ENCODE measurements at places on chromosomes 2 and 18.

DNA sequence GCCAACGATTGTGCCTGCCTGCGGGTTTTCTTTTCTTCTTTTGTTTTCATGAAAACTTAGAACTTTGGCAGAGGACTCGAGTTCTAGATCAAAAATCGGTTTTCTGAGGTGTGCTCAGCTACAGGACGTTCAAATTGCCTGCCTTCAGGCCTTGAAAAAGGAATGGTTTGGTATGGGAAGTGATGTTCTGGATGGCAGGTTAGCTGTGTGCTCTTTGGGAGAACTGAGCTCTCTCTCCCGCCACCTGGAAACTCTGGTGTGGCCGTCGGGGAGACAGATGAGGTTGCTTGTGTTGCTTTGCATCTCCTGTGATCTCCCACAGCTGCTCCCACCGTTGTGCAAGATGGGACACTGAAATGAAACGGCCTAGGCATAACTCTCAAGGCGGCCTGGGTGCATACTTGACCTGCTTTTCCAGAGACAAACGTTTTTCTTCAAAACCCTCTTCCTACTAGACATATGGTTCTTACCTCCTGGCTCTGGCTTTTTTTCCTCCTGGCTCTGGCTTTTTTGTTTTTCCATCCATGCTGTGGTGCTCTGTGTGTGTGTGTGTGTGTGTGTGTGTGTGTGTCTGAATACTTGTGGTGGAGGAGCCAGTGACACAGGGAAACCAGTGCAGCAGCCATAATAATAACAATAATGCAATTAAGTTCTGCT, 2.0 kb downstream of the FMNL2 start:
- DNase-seq: no peak

DNA sequence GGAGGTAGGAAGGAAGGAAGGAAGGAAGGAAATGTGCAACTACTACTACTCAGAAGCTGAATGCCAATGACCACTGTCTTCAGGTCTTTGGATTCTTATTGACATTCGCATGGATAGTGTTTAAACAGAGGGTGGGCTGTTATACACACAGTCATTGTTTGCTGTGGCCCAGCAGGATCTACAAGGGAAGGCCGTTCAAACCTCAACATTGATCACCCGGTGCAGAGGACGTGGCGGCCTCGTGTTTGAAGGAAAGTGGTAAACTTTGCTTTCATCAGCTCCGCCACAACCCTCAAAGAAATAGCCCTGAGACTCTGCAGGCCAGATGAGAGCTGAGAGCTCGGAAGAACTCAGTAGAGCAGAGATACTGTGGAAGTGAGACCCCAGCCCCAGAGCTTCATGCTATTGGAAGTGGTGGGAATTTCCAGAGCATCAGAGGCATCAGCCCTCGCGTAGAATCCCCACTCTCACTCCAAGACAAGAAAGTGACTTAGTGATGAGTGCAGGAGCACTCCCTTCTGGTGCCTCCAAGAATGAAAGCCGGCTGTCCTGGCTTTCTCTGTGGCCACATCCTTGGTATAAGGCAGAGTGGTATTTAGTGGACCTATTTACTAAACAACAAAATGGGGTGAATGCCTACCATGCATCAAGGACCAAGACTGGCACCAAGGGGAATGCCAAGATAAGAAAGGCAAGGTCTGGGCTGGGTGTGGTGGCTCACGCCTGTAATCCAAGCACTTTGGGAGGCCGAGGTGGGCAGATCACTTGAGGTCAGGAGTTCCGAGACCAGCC, 10.1 kb upstream of the ROCK2 start:
- DNase-seq: no peak

DNA sequence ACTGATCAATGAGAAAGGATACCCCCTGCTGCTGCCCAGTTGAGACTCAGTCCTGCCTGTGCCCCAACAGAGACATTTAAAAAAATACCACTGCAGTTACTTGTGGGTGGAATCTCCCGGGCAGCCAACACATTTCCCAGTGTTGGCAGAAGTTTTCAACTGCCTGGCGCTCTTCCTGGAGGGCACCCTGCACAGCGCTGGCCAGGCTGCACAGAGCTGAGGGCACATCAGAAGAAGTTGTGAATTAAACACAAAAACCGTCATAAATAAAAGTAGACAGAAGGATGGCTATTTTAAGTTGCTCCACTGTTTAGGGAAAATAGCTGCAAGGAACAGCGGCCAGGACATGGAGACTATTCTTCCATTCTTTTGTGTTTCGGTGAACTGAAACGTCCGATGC, 110.2 kb upstream of the THOC1 start:
- no peak for DNase-seq

- no peak for DNase-seq
These were observed 1042.9 kb upstream of the ACVR2A start for GRCh38 chr2:146801886-146802285.

GRCh38 chr2:226434702-226435101, 364.9 kb downstream of the IRS1 start:
- no peak for DNase-seq

DNA sequence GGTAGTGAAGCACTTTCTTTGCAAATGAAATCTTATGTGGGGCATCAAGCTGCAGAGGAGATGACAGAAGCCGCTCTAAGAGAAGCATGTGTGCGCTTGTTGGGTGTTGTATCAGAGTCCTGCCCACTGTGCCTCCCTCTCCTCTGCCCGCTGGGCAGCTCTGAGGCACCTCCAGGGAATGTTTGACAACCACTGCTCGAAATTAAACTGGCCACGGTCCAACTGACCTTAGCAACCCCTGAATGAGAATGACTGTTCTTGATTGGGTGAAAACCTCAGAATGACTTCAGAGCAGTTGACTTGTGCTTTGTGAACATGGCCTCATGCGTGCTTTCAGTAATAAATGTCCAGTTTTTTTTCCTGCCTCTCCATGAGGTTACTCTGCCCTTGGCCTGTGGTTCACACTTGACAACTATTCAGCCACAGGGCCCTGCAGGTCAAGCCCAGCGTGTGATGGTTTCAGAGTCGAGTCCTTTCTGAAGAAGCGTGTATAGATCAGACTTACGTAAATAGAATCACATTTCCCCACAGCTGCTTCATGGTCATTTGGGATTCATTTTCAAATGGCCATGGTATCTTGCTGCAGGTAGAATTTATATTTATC, 94.9 kb downstream of the SLC4A3 start:
- no peak for DNase-seq

DNA sequence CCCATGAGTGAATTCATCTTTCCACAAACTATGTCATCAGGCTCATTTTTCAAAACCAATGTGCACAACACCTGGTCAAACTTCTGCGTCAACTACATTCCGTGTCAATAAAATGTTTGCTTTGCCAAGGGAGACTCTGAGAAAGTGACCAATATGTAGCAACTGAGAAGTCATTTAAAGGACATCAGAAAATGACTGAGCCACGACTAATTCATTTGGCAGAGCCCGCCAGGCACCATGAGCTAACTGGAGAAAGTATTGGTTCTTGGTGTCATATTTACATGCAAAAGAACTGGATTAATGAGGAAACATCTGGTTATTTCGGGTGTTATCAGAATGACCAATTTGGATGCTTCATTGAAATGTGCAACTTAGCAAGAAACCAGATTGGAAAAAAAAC, 7.2 kb downstream of the RND3 start:
- DNase-seq: no peak

- no peak for DNase-seq
These were observed 38.9 kb upstream of the LPIN2 start for GRCh38 chr18:3051718-3052410.

DNA sequence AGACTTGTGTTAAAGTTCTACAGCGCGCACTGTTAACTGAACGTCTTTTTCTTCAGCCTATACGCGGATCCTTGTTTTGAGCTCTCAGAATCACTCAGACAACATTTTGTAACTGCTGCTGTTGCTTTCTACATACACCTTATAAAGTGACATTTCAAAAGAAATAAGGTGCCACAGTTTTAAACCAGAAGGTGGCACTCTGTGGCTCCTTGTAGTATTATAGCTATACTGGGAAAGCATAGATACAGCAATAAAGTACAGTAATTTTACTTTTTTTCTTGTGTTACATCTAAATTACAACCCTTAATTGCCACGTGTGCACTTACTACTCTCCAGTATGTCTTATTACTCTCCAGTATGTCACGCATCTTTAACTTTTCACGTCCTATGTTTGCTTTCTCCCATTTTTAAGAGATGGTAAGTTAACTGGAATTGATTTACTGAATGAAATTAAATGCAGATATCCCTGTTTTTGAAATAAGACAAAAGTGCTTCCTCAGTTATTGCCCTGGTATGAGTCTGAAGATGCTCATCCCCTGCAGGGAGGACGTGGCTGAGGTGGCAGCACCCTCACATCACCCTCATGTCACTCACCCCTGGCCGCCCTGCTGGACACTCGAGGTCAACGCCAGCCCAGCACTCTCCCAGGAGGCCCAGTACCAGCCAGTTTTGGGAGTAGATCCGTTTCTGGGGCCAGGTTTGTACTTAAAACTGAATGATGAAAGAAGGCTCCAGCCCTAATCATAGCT, 37.8 kb downstream of the GORASP2 start:
- no peak for DNase-seq

- no peak for DNase-seq
These were observed 78.2 kb downstream of the RFTN2 start for GRCh38 chr2:197597166-197597565.

- DNase-seq: no peak
These were observed 38.2 kb downstream of the MC2R start for GRCh38 chr18:13877157-13877556.

GRCh38 chr2:236081171-236081570, 87.0 kb downstream of the GBX2 start:
- no peak for DNase-seq

- DNase-seq: no peak
These were observed 9.7 kb downstream of the SERPINB7 start for GRCh38 chr18:63784787-63785452.

GRCh38 chr2:222736301-222736700, 64.8 kb downstream of the MOGAT1 start:
- no peak for DNase-seq

DNA sequence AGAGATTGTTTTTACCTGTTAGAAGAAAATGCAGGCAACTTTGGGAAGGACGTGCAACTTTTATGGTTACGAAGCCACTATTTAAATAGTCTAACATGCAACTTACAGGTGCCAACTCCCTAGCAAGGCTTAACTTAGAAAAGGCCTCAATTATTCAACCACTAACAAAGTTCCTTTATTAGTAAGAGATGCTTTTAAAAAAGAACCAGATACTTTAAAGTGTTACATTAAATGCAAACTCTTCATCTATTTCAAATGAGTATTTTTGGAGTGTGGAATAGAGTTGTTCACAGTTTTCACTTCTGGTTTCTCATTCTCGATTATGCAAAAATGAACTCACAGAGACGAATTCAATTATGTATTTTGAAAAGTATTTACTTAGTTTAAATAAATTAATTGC, 51.7 kb downstream of the PELI1 start:
- no peak for DNase-seq

- no peak for DNase-seq
These were observed 131.3 kb downstream of the TPO start for GRCh38 chr2:1544478-1545069.

DNA sequence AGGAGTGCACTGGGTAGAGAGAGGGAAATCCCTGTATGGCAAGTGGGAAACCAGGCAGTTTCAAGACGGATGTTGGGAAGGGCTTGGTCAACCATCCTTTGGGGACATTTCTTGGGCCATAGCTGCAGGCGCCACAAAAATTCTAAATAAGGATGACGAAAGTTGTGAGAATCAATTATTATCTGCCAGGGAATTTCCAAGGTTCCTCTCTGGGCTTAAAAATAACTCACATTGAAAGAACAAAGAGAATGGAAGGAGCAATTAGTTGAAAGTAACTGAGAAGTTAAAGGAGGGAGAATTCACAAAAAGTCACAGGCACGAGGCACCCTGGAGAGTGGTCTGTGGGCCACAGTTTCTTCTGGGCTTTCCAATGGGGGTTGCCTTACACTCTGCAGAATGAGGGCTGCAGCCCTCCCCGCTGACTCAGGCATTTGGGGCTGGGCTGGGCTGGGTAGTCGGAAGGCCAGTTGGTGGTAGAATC, 195.7 kb downstream of the SMAD7 start:
- no peak for DNase-seq

DNA sequence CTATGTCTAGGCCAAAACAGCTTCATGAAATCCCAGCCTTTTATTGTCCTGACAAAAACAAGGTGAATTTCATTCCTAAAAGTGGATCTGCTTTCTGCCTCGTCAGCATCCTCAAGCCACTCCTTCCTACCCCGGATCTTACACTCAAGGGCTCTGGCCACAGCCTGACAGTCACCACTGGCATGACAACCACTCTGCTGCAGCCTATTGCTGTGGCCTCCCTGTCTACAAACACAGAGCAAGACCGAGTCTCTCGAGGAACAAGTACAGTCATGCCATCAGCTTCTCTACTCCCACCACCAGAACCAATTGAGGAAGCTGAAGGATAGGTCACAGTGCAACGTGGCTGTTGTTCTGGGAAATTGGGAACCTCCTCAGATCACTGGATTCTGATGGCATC, 106.1 kb downstream of the ICA1L start:
- DNase-seq: no peak

DNA sequence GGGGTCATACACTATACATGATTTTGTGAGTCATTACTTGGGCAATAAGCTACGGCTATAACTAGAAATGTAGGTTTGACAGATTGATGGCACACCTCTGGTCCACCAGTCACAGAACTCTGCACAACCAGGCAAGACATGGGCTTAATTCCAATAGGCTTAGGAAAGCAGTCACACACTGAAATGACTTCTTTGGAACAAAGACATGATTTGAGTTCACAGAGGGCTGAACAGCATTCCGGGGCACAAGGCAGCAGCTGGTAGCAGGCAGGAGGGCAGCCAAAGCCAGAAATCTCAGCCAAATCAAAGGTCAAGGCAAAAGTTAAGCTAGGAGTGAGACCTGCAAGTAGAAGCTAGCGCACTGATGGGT, 27.4 kb downstream of the FABP1 start:
- DNase-seq: no peak

- DNase-seq: no peak
These were observed 84.1 kb upstream of the RGPD4 start for GRCh38 chr2:107742460-107743027.

GRCh38 chr2:221618007-221618406, 45.9 kb upstream of the EPHA4 start:
- DNase-seq: no peak

DNA sequence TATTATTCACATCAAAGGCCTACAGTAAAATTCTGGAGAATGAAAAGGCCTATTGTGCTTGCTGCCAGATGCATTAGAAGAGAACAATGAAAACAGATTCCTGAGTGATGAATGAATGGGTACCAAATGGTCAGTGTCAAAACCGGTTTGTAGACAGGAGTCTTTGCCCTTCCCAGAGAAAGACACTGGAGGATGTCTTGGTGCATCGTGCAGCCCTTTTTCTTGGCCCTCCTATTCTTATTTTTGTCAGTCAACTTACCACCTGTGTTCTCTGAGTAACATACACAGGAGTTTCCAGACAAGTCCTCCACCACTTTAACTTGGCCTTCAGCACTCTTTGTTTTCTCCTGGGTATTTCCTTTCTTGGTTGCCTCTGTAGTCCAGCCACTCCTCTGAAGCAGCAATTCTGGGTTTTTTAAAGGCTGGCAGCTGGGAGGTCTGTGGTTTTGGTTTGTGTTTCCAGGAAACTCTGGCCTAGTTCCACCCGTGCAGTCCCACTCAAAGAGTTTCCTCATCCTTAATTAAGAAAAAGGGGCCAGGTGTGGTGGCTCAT, 29.4 kb downstream of the PSTPIP2 start:
- no peak for DNase-seq
